Adrenal gland (tissue), 19 donors: ENCODE measurements at places on chromosomes 12 and 14. TPM values are rescaled to one million over a fixed set of nuclear protein-coding genes. Genes with fewer than 3 reads are reported as not detected.

The INHBC gene
- not detected for polyA plus RNA-seq

The KLHL33 gene
- polyA plus RNA-seq, result 0.13 TPM

The DNAI7 gene
- 2.3 TPM for polyA plus RNA-seq

The CLEC6A gene
- polyA plus RNA-seq, result not detected

The SLC4A8 gene
- 4.5 TPM for polyA plus RNA-seq

The DHRS2 gene
- 4.9 TPM for polyA plus RNA-seq

DNA sequence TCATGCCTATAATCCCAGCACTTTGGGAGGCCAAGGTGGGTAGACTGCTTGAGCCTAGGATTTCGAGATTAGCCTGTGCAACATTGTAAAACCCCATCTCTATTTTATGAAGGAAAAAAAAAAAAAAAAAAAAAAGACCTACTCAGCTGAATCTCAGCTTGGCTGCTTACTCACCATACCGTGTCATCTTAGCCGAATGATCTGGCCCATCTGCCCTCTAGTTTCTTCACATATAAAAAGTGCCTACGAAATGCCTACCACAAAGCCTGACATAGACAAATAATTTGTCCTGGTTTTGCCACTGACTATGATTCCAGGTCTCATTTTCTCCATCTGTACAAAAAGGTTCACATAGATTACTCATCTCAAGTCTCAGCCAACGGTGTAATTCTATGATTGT is 10.1 kb downstream of the DIABLO start:
- H3K27ac ChIP-seq, result no peak overlapping the region
- H3K4me3 ChIP-seq, result no peak overlapping the region
- DNase-seq, result no peak
- no peaks in the 10 kb centered on the region for H3K4me1 ChIP-seq

GRCh38 chr12:109115758-109116610 is at the start of gene ACACB:
Gene ACACB (plus strand): TSS chr12:109116587. CDS start chr12:109139406, 22,819 bp downstream.
- no peak within 1 kb of the TSS for H3K4me3 ChIP-seq
- no peaks in the 10 kb centered on the region for H3K36me3 ChIP-seq
- peaks cover 82% of the 10 kb centered on the region for H3K4me1 ChIP-seq
- H3K27me3 ChIP-seq, result no peaks in the 10 kb centered on the region
- H3K27ac ChIP-seq, result peak within 1 kb of the TSS; percentile 75

DNA sequence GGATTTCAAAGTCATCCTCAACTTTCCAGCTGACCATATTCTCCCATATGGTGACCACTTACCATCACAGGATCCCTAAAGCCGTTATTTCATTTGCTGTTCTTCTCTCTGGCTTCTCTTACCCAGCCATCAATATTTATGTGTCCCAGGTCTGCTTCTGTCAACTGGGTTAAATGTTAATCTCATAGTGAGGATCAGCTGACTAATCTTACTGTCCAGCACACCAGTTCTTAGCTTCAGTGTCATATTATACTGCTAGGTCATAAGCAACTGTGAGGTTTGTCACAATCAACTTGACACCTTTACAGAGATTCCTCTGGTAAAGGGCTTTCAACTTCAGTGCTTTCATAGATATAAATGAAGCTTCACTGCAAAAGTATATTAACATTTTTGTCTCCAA is 294.4 kb downstream of the DIO2 start:
- no peak overlapping the region for H3K4me3 ChIP-seq
- H3K27ac ChIP-seq, result no peak overlapping the region
- H3K4me1 ChIP-seq, result no peaks in the 10 kb centered on the region
- H3K27me3 ChIP-seq, result no peaks in the 10 kb centered on the region
- no peaks in the 10 kb centered on the region for H3K36me3 ChIP-seq

GRCh38 chr14:89330236-89331002 is 86.6 kb downstream of the FOXN3 start:
- no peaks in the 10 kb centered on the region for H3K27me3 ChIP-seq
- H3K36me3 ChIP-seq, result no peaks in the 10 kb centered on the region
- peak overlapping the region; percentile 87 for H3K27ac ChIP-seq
- no peak overlapping the region for H3K4me3 ChIP-seq

DNA sequence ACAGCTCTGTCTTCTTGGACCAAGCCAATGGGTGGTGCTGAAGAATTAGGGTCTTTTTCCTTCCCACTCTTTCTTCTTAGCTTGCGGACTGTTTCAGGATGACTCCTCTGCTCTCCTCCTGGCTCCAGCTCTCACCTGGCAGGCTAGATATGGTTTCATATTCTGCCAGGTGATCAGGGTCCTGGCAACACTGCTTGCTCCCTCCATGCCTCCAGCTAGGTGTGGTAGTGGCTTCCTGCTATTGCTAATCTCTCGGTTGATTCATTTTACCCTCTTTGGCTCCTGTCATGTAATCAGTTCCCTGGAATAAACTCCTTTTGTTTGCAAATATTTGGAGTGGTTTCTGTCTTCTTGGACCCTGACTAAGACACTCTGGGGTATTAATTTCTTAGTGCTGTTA is 4.3 kb upstream of the GZMH start:
- no peaks in the 10 kb centered on the region for H3K4me1 ChIP-seq
- no peak overlapping the region for H3K27ac ChIP-seq
- no peak overlapping the region for H3K4me3 ChIP-seq
- no peak for DNase-seq
- no peaks in the 10 kb centered on the region for H3K27me3 ChIP-seq

DNA sequence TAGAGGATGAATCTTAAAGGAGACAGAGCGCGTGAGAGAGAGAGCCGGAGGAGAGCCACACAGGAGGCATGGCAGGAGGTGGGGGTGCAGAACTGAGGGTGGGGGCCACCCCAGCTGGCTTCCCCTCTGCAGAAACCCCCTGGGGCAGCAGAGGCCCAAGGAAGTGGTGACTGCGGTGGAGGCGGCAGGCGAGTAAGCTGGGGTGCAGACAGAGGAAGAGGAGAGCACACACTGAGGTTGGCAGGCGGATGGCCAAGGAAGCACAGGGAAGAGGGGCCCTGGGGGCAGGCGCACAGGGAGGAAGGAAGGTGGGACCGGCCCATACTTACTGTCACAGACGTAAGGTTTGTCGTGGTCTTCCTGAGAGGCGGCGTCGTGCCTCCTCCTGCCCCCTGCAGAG is 179.8 kb downstream of the DPF3 start:
- H3K4me3 ChIP-seq, result no peak overlapping the region
- no peaks in the 10 kb centered on the region for H3K36me3 ChIP-seq
- H3K27ac ChIP-seq, result no peak overlapping the region

DNA sequence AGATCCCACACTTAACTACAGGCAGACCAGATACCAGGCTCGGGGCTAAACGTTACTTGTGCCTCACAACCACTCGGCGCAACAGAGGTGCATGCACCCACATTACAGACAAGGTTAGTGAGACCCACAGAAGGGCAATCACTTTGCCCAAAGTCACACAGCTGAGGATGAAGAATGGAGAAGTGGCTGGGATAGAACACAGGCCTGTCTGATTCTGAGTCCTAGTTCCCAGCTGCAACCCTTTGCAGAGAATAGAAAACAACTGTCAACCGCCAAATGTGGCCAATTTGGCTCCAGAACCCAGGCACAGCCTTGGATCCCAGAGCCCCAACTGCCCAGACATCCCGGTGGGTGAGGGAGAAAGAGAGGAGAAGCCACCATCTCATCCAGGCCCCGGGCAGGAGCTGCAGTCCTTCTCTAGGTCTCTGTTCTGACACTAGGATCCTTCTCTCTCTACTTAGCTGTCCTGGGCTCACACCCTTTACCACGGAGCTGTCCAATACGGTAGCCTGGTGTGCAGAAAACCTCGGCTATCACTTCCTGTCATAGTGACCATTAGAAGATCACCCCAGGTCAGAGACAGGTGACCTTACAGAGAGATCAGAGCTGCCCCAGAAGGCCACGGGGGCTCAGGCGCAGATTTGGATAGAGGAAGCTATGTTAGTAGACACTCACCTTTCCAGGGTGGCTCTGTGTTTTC is 59.1 kb downstream of the FAM222A start:
- H3K27ac ChIP-seq, result no peak overlapping the region
- H3K4me1 ChIP-seq, result no peaks in the 10 kb centered on the region
- peak overlapping the region; percentile 32 for H3K4me3 ChIP-seq
- DNase-seq, result no peak

DNA sequence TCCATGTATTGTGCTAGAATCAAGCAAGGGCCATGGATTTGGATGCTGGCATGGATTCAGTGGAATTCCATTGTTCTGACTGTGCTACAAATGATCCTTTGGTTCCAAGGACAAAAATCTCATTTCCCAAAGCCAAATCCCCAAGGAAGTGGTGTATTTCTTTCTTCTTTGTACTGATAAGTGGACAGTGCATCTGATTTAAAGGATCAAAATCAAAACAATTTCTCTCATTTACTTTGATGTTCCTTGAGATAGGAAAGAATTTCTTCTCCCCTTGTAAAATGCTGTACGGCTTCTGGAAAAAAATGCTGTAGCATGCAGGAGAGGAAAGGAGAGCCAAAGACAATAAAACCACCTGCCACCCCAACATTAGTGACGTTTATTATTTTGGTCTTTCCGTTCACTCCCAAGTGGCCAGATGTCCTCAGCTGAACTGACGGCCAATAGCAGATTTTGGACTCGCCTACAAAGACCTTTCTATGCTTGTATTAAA is 185.7 kb downstream of the PRKD1 start:
- DNase-seq, result peak; percentile 70
- peak overlapping the region; percentile 10 for H3K27ac ChIP-seq
- no peaks in the 10 kb centered on the region for H3K27me3 ChIP-seq

- no peak overlapping the region for H3K27ac ChIP-seq
- no peaks in the 10 kb centered on the region for H3K36me3 ChIP-seq
- no peaks in the 10 kb centered on the region for H3K27me3 ChIP-seq
- no peak overlapping the region for H3K4me3 ChIP-seq
- no peaks in the 10 kb centered on the region for H3K4me1 ChIP-seq
Observed at GRCh38 chr12:29281371-29282005, 99.5 kb downstream of the ERGIC2 start.

DNA sequence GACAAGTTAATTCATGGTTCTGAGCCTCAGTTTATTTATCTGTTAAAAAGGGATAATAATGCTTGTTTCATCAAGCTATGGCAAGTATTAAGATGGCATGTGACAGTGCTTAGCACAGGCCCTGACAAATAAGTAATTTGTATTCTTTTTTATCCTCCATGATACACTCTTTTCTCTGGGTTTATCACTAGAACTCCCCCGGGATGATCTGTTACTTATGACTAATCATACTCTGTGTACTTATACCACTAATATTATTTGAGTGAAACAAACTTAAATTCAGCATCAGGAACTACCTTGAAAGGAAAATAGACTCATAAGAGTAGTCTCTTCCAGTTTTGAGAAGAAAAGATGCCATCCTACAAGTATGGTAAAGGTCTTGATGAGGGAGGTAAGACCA is 283.8 kb downstream of the PAWR start:
- H3K27me3 ChIP-seq, result no peaks in the 10 kb centered on the region
- no peak for DNase-seq
- no peaks in the 10 kb centered on the region for H3K36me3 ChIP-seq
- H3K27ac ChIP-seq, result no peak overlapping the region

- no peak overlapping the region for H3K27ac ChIP-seq
- H3K36me3 ChIP-seq, result no peaks in the 10 kb centered on the region
- no peak for DNase-seq
- no peaks in the 10 kb centered on the region for H3K27me3 ChIP-seq
Observed at GRCh38 chr12:45688183-45688582, 41.3 kb upstream of the ARID2 start.
